NCI-H1436 treated with DMSO at 0.1 percent for 48 hours (cell line): ENCODE measurements at places on chromosomes 3 and 15.

DNA sequence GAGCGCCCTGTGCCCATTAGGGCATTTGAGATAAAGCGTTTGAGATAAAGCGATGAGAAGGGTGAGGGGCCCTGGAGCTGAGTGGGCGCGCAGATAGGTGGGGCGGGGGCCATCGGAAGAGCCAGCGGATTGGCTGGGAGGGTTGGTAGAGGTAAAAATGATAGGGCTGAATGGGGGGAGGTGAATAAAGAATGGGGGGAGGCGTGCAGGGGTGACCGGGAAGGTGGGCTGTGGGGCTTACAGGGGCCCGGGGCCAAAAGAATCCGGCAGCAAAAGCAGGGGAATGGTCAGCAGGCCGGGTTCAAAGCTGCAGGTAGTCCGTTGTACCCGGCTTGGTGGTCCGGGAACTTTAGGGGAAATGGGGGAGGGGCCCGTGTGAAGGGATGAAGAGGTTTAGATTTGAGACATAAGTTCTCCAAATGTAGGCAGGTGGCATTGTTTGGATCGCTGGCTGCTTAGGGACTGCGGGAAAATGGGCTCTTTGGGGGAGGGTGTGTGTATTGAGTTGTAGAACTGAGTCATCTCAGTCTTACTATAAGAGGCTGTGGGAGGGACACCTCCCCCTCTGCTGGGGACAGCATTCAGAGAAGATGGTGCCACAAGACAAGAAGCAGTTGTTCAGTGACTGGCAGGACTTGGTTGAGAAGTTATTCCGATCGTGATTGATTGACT lies 610 bp downstream of the ARID3B start:
- DNase-seq, result no peak

DNA sequence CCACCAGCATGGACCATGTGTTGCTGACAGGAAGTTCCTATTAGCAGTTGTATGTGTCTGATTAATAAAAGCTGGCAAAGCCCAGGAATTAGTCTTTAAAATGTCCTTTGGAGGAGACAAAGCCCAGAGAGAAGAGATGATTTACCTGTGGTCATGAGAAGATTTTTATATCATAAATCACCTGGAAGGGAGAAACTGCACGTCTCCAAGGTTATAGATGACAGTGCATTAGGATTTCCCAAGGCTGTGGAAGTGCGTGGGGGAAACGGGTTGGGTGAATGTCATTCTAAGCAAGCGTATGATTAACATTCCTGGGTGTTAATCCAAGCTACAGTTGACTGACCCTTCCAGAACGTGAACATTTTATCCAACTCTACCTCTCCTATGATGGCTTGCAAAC lies 76.6 kb downstream of the SLC6A11 start:
- no peak for DNase-seq

GRCh38 chr3:194998948-194999347 lies 272.0 kb downstream of the XXYLT1 start:
- no peak for DNase-seq

- DNase-seq, result peak; percentile 24
These were observed 40.7 kb downstream of the LDHAL6B start for GRCh38 chr15:59247364-59247763.

DNA sequence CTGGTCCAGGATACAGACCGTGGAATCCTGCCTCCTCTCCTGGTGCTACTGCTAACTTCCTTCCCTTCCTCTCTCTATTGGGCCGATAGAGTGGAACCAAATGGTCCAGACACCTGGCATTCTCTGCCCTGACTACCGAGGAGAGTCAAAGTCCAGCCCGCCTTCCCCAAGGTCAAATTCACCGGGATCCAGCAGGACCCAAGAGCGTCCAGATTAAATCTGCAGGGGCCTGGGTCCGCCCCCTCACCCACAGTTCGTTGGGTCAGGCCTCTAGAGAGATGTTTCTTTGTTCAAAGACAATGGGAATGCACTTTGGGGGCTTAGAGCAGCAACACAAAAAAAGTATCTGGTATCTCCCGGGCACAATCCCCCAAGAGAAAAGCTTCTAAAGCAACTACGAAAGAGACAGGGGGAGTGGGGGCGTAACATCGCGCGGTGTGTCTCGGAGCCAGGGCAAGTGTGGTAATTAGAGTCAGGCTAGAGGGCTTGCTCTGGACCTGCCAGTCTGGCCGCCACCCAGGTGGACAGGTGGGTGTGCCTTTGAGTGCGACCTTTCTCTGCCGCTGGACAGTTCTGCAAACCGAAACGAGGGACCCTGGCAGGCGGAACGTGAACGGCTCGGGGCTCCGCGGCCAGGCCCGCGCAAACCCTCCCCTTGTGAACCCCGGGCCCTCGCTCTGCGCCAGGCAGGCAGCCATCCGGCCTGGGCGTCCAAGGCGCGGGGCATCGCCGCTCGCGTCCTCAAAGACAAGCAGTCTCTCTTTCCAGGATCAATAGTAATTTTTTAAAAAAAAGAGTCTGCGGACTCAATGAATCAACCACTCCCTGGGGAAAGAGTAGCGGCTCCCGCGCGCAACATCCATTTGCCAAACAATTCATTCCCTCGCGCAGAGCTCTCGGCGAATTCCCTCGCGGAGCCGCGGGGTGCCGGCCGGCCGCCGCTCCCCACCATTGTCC lies 806 bp downstream of the KLHL25 start:
- no peak for DNase-seq

DNA sequence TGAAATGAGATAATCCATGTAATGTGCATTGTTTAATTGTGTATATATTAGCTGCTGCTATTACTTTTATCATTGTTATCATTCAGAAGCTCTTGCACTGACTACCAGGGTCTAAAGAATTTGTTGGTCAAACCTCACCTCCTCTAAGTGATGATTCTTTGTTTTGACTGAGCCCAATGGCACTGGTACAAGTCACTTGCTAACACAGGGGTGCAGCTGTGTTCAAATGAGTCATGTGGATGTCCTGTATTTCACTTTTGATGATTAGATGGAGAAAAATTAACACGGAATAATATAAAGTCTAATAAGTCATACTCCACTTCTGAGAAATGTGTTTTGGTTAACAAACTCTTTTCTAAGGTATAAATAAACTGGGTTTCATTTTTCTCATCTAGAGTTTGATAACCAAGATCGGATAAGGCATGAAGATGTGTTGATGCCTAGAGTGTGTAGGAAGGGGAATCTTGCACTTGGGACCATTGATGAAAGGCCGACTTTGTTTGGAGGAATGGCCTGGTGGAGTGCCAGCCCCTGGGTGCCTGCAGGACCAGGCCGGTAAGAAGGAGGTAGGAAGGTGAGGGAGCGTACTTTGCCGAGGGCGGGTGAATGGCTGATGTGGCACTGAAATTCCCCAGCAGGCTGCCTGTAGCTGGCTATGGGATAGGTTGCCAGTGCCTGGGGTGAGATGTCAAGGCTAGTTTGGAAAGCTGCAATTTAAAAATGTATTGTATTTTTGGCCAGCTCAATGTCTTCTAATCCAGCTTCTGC lies 244.7 kb upstream of the ZPLD1 start:
- no peak for DNase-seq

- DNase-seq, result no peak
These were observed 34.4 kb upstream of the TNIK start for GRCh38 chr3:171494457-171495109.

DNA sequence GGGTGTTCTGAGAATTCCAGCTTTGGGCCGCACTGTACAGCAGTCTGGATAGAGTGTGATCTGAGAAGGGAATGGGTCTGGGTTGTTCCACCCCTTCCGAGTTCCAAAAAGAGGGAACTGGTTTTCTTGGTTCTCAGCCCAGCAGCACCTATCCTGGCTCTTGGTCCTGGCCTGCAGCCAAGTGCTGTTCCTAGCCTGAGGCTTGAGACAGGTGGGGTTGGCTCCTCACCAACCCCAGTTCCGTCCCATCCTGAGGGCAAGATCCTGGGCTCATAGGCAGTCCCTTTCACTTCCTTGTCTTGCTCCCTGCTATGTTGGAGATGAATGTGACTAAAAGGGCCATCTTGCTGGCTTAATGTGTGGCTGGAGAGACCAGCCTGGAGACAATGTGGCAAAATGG lies 15.2 kb downstream of the IVD start:
- no peak for DNase-seq

DNA sequence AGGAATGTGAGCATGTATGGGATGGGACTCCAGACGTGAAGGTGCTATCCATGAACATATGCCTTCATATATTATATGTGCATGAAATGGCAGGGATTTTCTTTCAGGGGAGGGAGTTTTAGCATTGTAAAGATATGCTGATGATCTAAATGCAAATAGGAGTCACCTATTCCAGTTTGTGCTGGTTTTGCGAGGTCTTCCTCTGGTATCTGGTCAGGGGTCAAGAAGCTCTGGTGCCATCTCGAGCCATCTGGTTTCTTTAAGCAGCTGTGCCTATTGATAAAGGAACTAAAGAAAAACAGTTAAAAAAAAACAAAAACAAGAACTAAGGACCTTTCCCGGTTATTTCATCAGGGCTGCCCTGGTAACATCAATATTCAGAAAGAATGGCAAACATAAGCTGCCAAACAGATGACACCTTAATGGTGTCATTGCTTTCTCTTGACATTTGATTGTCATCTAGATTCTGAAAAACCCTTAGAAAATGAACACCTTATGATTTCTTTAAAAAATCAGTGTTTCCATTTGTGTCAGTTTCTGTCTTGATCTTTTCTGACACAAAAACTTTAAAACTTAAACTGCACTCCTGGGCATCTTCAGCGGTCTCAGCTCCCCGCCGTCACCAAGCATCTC lies 22.7 kb downstream of the APH1B start:
- DNase-seq, result no peak

DNA sequence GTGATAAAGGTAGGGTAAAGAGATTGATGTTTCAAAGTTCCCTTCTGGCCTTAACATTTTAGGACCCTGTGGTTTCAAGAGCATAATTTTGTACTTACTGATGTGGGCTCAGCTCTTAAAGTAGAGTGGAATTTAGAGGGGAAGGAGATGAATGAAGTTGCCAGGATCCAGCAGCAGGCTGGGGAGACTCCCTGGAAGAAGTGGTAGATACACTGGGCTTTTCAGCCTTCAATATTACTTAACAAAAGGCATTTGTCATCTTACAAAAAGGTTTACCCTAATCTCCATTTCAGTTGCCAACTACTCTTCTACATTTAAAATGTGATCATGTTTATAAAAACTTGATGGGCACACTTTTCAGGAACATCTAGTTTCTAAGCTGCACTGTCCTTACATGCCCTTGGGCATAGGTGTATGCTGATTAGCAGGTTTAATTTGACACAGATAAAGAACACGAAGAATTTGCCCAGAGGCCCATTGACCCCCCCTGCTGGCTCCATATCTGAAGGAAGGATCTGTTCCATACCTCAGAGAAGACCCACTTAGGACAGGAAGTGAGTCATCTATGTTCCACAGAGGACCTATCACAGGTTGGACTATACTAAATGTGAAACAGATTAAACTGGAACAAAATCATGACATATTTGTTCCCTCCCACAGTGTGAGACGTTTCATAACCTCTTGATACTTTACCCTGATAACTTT lies 93.0 kb upstream of the LPP start:
- no peak for DNase-seq

DNA sequence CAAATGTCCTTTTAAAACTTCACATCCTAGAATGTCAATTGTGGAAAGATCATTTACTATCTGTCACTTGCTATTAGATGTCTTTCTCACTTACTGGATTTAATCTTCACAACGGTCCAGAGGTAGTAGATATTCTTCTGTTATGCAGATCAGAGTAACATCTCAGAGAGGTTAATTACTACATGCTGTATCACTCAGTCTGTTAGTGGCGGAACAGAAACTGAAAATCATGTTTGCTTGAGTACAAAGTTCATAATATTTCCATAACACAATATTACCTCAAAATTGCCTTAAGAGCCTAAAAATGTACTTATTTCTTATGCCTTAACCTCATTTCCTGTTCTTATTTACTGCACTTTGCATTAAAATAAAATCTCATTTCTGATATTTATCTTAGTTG lies 28.6 kb upstream of the GPR149 start:
- DNase-seq, result no peak

DNA sequence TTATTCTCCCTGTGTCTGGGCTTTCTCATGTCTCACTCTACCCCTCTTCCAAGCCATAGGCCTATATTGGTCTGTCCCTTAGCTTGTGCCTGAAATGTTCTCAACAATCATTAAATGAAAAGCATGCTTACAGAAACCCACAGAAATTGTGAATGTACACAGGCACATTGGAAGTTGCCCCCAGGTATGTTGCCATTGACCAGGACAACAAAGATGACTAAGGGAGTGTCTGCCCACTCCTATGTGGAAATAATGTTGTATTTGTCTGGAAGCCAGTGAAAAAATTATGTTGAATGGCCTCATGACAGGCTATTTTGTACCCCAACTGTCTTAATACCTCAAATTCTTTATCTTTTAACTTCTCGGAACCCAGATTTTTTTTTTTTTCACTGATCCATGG lies 102.0 kb downstream of the TPRG1 start:
- no peak for DNase-seq

DNA sequence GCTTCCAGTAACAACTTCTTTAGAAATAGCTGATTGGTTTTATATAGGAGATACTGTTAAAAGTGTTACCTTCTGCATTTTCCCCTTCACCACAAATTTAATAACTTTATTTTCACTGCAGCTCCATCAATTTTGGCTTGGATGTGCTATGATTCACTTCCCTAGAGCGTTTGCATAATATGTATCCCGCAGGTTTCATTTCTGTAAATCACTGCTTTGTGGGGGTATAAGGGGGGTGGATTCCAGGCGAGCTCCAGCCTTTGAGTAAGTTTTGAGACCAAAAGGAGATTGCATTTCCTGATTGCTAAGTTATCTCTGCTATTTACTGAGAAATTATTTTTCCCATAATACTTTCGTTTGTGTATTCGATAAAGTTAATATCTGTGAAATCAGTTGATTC lies 232.6 kb downstream of the TBL1XR1 start:
- DNase-seq, result no peak

DNA sequence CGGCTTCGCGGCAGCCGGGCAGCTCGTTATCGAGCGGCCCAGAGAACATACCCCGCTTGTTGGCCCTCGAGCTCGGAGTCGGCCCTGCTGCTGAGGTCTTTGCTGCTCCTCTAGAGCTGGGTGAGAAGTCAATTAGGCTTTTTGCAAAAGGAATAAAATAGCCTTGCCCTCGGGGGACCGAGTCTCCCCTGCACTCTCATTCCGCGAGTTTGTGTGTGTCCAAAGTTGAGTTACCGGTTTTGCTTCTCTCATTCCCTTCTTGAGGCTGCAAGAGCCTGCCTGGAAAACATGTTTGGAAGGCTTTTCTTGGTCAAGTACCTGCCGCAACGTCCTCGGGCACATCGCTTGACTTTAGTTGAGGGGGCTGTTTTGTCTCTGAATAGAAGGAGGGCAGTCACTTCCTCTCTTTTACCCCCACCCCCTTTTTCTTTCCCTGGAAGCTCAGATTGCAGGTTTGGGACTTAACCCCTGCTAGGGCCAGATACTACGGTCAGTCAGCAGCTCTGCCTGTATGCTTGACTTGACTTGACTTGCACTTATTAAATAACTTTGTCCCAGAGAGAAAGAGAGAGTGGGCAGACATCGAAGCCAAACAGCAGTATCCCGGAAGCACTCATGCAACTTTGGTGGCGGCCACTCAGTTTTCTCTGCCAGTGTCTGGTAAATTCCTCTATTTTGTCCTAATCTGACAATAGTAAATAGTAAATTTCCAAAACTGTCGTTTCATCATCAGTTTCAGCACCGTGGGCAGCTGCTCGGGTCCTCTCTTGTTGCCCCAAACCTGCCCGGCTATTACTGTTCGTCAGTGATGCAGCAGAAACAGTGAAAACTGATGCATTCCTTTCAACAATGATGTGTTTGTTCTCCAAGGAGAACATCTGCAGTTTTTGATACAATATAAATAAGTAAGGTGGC lies 609 bp downstream of the RNF13 start:
- no peak for DNase-seq
